ENCODE measurements at places on chromosomes 1 and 21.

DNA sequence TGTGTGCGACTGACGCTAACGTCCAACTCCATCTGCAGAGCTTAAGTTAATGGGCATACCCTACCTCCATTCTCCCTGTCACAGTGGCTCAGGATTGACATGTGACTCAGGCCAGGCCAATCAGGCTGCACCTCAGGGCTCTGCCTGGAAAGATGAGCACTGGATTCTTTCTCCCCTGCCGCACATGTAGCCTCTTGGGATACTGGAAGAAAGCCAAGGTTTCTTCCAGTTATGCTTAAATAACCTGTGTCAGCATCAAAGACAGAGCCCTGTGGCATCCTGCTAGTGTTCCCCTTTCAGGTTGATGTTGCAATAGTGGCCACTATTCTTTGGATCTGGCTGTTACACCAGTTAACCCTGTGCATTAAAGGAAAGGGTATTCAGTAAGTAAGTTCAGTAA is 55.0 kb upstream of the SYT6 start:
- no peak for DNase-seq

DNA sequence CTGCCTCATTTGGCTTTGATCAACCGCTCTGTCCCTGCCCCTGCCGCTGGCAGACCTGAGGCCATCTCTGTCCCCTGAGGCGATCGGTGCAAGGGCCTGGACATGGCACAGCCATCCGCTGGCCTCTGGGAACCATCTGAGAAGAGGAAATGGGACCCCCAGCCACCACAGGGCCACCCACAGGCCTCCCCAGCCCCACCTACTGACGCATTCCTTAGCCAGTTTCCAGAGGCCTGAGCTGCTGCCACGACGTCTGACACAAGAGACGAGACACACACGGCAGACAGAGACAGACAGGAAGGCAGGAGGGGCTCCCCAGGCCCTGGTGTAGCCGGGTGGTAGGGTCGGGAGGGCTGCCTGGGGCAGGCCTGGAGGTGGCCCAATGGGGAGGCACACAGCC is 37.3 kb upstream of the EDN2 start:
- DNase-seq: no peak

GRCh38 chr1:86798608-86799291 is 94.4 kb downstream of the SH3GLB1 start:
- no peak for DNase-seq

- no peak for DNase-seq
Observed at GRCh38 chr1:31127266-31127665, 61.7 kb upstream of the PUM1 start.

DNA sequence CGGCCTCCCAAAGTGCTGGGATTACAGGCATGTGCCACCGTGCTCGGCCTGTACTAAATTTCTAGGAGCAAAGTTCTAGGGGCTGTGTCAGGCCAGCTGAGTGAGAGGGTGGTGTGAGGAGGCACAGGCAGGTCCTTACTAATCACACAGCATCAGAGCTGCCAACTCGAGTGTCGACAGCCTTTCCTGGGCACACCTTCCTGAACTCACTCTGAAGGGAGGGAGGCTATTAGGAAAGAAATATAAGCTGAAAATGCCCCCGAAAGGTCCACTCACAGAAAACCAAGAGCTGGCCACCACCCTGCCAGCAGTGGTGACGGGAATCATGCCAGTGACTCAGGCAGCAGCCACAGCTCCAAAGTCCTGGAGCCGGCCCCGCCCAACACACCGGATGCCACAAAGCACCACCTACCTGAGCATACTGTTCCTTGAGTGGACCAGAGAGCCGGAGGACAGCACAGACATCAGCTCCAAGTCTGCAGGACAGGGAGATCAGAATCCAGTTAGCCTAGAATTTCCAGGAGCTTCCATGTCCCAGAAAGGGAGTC is 4.5 kb downstream of the PMVK start:
- no peak for DNase-seq

GRCh38 chr1:233459968-233460367 is 132.4 kb downstream of the MAP3K21 start:
- no peak for DNase-seq

- DNase-seq: no peak
Observed at GRCh38 chr1:12326986-12327385, 97.2 kb downstream of the VPS13D start.

- no peak for DNase-seq
Observed at GRCh38 chr1:71994646-71995045, 287.7 kb downstream of the NEGR1 start.

DNA sequence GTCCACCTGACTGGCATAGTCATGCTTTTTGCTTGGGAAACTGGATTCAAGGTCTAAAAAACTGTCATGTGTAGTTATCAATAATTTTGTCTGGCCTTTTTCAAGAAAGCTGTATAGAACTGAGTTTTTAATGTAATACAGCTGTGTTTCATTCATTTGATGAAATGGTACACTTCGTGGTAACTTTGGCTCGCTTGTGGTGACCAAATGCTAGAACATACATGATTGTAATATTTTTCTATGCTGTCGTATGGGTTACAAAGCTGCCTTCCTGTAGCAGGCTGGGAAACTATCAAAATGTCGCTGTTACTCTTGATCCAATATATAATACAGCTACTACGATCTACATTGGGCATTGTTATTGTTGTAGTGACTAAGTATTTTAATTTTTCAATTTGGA is 2.1 kb downstream of the LRRC42 start:
- no peak for DNase-seq

DNA sequence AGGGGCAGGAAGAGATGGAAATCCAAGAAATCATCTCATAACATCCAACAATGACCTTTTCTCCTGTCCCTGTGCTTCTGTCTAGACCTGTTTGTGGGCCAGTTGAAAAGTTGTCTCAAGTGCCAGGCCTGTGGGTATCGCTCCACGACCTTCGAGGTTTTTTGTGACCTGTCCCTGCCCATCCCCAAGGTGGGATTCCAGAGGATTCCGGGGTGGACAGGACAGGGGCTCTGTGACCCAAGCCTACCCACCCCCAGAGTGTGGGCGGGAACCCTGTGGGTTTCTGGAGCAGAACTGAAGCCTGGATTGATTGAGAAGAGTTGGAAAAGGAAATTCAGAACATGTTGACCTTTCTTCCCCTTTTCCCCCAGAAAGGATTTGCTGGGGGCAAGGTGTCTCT is 2.4 kb upstream of the PPOX start:
- DNase-seq: no peak

DNA sequence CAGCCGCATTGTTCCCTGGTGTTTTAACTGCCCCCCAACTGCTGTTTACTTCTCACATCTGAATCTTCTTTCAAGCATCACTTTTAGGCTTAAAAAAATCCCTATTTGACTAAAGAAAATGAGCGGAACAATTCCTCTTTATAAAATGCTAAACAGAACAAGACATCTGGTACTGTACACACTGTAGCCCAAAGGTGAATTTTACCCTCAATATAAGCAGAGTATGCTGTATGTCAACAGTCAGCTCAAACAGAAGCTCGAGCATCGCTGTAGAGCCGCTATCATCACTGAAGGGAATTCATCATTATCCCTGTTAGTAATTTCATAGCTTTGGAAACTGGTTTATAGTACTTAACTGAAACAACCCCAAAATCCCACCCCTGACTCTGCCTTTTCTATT is 85.3 kb downstream of the LRRC8D start:
- no peak for DNase-seq

DNA sequence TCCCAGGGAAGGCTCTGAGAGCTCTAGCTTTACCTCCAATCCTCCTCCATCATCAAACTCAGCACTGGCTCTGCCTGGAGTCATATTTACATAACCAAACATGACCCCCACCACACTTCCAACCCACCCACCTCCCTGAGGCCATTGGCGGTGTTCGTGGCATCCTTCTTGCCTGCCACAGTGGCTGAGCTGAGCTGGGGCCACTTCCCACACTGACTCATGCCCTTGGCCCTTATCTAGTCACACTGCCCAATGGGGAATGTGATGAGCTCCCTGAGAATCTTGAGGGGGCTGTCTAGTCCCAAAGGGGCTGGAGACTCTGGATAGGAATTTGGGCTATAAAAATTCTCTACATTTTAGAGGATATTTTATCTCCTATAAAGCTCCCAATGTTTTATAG is 230.9 kb upstream of the IRF2BP2 start:
- DNase-seq: no peak

GRCh38 chr1:187794561-187794960 is 965.8 kb downstream of the PLA2G4A start:
- DNase-seq: no peak

DNA sequence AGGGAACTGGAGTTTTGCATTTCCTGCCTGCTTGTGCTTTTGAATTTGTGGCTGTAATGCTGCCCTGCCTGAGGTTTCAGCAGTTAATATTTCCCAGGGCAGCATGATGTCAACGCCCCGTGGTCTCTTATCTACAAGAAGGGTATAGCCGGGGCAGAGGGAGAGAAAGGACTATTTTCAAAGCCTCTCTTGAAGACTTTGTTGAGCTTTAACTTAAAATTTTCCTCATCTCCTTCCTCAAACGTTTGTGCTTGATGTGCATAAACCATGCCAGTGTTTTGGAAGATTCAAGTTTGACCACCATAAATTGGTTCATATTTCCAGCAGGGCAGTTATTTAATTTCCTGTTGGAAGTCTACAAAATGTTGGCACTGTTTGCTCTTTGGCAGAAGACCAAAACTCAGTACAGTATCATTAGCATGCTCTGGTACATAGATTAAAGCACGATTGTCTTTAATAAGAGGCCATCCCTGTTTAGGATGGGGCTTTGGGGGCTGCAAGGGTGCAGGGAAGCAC is 43.4 kb downstream of the ROR1 start:
- DNase-seq: no peak

- no peak for DNase-seq
Observed at GRCh38 chr1:38826262-38826661, 33.3 kb downstream of the RRAGC start.
